ENCODE measurements at places on chromosomes 5 and 9. TPM values are rescaled to one million over a fixed set of nuclear protein-coding genes. Genes with fewer than 3 reads are reported as not detected.

GRM6 gene
- 0.50 TPM for polyA plus RNA-seq

SH3GLB2 gene
- polyA plus RNA-seq: 22.8 TPM

- no peaks in the 10 kb centered on the region for H3K27me3 ChIP-seq
- H3K4me1 ChIP-seq: no peaks in the 10 kb centered on the region
- no peak overlapping the region for H3K27ac ChIP-seq
- H3K4me3 ChIP-seq: no peak overlapping the region
These were observed 572.8 kb downstream of the CCDC171 start for GRCh38 chr9:16125629-16126028.

- no peaks in the 10 kb centered on the region for H3K27me3 ChIP-seq
- H3K4me1 ChIP-seq: 0 out of 2 replicates have a peak, but pooled peaks cover 4% of the 10 kb centered on the region
- H3K27ac ChIP-seq: no peak overlapping the region
- no peak for DNase-seq
- no peak overlapping the region for H3K4me3 ChIP-seq
These were observed 667.4 kb upstream of the SEMA6A start for GRCh38 chr5:117242028-117242427.

DNA sequence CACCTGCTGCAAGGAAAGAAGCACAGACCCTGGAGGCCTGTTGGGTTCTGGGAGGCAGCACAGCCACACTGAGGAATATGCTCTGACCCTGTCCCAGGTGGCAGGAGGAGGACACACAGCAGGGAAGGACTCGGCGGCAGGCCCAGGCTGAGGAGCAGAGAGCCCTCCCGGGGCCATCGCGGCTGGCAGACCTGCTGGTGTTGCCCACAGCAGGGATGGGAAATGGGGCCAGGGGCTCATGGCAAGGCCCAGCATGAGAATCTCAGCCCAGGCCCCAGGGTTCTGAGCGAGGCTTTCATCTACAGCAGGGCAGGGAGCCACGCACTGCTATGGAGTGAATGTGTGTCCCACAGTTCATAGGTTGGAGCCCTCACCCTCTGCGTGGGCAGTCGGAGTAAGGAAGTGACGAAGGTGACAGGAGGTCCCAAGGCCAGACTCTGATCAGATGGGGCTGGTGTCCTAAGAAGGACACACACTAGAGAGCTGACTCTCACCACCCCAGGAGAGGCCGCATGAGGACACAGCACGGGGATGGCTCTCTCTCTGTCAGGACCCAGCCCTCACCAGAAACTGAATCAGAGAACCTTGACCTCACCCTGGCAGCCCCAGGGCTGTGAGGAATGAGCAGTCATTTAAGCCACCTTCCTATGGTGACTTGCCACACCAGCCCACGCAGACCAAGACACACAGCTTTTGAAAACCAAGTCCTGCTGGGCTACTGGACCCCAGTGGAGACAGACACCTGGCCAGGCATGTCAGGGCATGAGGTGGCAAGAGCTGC is 10.3 kb upstream of the GPSM1 start:
- H3K36me3 ChIP-seq: no peaks in the 10 kb centered on the region
- no peak overlapping the region for H3K4me3 ChIP-seq
- no peaks in the 10 kb centered on the region for H3K27me3 ChIP-seq

GRCh38 chr9:38417003-38417945 is 7.0 kb downstream of the IGFBPL1 start:
- H3K27me3 ChIP-seq: peaks cover 2% of the 10 kb centered on the region
- H3K27ac ChIP-seq: no peak overlapping the region
- peak; percentile 89 for DNase-seq
- H3K4me3 ChIP-seq: no peak overlapping the region

- DNase-seq: no peak
- no peaks in the 10 kb centered on the region for H3K4me1 ChIP-seq
- H3K4me3 ChIP-seq: no peak overlapping the region
- no peaks in the 10 kb centered on the region for H3K36me3 ChIP-seq
- H3K27me3 ChIP-seq: no peaks in the 10 kb centered on the region
These were observed 97.9 kb downstream of the SV2C start for GRCh38 chr5:76180814-76181805.

Data from GM23338 (cell line).